Hepatocyte (in vitro differentiated cells): ENCODE measurements at places on chromosomes 6 and 20.
A peak's percentile ranks its signal among the peaks of the same experiment; 100 is the strongest.

DNA sequence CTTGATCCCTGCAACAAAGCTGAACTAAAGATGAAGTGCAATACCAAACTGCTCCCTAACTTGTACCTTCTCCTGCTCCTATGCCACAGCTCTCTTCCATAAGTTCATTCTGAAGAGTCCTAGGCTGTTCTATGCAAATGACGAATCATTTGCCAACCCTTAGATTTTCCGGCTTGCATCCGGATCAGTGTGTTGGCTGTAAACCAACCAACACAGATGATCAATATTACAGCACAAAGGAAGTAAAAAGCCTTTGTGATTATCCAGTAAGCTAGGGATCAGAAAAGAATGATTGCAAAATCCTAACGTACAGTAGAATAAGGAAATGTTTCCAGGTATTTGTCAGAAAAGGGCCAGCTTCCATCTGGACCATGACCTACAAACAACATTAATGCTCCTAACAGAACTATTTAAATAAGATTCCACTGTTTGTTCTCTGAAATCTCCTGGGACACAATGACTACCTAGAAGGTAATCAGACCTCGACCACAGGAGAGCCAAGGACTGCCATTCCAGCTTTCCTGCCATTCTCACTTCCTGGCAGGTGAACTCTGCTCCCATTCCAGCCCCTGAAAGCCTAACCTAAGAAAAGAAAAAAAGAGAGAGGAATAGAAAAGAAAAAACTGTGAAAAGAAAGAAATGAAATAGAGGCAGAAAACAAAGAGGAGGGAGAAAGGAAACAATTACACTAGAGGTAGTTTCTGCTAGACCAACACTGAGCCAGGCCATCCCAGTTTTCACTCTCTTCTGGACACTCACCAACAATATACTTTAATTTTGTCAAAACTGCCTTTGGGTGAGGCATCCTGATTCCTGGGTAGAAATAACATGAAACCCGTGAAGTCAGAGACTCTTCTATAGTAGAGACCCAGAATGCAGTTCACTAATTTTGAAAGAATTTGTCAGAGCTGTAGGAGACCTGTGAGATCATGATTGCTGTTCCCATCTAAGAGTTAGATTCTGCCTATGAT, 19.7 kb downstream of the GMDS start:
- H3K4me1 ChIP-seq = peaks cover 24% of the 10 kb centered on the region
- DNase-seq = peak; percentile 28
- H3K36me3 ChIP-seq = no peaks in the 10 kb centered on the region
- no peak overlapping the region for H3K4me3 ChIP-seq
- H3K27me3 ChIP-seq = no peaks in the 10 kb centered on the region

DNA sequence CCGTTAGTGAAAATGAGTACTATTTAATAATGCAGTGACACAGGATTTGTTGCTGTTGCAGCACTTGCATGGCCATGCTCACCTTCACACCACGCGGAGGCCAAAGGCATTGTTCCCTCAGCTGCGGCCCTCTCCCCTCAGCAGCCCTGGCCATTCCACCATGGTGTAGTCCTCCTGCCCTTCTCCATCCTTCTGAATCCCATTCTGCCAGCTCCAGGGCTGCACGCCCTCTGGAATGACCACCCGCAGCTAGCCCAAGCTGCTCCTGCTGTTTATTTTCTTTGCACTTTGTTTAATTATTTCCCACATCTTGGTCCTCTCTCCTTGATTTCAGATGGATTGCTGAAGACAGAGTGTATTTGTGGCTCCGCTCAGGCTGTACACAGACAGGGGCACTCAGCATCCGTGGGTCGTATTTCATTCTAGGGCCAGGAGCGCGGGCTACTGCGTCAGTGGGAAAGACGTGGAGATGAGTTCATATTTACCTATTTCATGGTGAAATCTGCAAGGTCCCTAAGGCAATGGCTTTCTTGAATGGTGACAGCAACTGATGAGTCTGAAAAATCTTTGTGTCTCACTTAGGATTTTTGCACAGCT, 81.4 kb upstream of the DUSP22 start:
- H3K27me3 ChIP-seq = peaks cover 17% of the 10 kb centered on the region
- DNase-seq = no peak
- no peak overlapping the region for H3K4me3 ChIP-seq
- no peak overlapping the region for H3K27ac ChIP-seq
- H3K4me1 ChIP-seq = no peaks in the 10 kb centered on the region
- H3K36me3 ChIP-seq = no peaks in the 10 kb centered on the region

GRCh38 chr6:26439151-26440125, 866 bp upstream of the BTN3A3 start:
- H3K36me3 ChIP-seq = no peaks in the 10 kb centered on the region
- no peaks in the 10 kb centered on the region for H3K4me1 ChIP-seq
- peak overlapping the region; percentile 71 for H3K27ac ChIP-seq

DNA sequence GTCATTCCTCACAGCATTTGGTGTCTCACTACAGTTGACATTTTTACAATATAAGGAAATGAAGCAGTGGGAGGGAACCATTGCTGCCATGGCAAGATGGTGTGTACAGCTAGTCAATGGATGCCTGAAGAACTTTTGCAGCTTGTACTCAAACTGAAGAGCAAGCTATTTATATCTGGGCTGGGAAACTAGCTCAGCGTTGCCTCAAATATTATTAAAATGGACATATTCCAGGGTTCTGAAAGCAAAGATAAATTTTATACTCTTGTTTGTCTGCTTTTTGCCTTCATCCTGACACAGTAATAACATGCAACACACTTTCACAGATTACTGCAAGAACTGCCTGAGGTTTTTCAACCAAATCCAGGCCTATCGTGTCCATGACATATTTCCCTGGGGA, 156.4 kb upstream of the COL21A1 start:
- no peak for DNase-seq
- H3K27me3 ChIP-seq = no peaks in the 10 kb centered on the region
- peak overlapping the region; percentile 25 for H3K27ac ChIP-seq

DNA sequence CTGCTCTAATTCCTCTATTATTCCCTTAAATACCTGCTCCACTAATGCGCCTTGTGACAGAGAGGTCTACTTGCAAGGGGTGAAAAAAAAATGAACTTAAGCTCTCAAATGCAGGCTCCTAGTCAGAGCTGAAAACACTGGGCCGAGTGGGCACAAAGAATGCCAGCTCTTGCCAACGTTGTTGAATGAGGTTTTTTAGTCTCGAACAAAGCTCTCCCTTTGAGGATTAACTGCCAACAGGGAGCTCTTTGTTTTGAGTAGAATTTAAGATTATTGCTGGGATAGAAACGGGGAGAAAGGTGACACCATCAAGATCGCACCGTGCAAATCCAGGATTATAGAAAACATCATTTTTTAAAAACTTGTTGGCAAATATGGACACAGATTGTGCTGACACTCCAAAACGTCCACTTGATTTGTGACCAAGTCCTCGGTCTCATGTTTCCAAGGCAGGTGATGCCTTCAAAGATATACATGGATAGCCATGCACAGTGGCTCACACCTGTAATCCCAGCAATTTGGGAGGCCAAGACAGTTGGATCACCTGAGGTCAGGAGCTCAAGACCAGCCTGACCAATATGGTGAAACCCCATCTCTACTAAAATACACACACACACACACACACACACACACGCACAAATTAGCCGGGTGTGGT, 163.2 kb downstream of the BMP7 start:
- no peaks in the 10 kb centered on the region for H3K36me3 ChIP-seq
- no peak for DNase-seq
- no peaks in the 10 kb centered on the region for H3K4me1 ChIP-seq
- H3K27ac ChIP-seq = no peak overlapping the region
- no peak overlapping the region for H3K4me3 ChIP-seq
- no peaks in the 10 kb centered on the region for H3K27me3 ChIP-seq

DNA sequence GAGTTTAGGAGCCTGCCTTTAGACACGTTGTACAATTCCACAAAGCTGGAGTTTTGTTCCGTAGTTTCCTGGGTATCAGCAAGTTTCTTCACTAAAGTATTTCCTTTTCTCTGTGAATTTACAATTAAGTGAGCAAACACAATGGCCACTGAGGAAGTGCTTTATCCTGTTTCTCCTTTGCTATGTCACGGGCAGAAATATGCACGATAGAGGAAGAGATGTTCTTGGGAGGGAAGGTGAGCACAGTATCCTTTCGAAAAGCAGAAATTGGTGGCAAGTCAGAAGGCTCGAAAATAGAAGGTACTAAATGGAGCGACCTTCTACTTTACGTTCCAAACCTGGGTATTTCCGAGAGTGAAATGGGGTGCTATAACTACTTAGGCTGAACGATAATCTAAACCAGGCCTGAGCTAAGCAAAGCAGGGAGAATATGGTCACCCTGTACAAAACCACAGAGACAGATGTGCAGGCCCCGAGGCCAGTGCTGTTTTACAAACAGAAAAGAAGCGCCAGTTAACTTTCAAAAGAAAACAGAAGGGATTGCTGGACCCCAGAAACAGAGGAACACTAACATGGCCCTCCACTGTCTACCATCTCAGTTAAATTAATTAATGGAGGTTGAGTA, 259.6 kb downstream of the TBC1D7 start:
- H3K36me3 ChIP-seq = no peaks in the 10 kb centered on the region
- DNase-seq = no peak
- H3K27ac ChIP-seq = peak overlapping the region; percentile 30
- H3K27me3 ChIP-seq = peaks cover 3% of the 10 kb centered on the region
- no peak overlapping the region for H3K4me3 ChIP-seq

DNA sequence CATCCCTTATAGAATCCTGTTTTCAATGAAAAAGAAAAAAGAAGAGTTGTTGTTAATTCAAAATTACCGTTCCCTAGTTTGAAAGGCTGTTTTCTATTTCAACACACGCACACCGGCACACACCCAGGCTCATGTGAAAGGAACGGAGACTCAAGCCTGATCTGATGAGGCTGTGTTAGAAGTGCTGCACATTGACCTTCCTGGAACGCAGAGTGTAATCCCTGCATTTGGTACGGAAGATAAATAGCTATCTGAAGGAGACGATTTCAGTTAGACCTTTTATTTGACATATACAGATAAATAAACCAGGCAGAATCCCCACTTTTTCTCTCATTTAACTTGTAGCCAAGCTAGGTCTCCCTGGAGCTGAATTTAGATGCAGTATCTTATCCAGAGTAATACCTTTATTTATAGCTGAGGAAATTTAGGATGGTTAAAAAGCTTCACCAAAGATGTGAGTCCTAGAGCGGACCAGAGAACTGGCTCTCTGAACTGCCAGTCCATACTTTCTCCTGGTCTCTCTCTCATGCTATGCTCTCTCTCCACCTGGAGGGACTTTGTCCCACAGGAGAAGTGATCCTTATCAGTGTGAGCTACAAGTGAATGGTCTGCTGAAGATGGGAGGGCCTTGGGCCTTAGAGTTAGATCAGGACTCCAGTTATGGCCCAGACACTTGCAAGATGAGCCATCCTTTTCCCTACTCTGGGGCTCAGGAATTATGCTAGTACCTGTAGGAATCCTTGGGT, 30.6 kb downstream of the MAP3K4 start:
- no peak overlapping the region for H3K4me3 ChIP-seq
- H3K27me3 ChIP-seq = no peaks in the 10 kb centered on the region
- DNase-seq = no peak
- peak overlapping the region; percentile 2 for H3K27ac ChIP-seq
- H3K4me1 ChIP-seq = no peaks in the 10 kb centered on the region

DNA sequence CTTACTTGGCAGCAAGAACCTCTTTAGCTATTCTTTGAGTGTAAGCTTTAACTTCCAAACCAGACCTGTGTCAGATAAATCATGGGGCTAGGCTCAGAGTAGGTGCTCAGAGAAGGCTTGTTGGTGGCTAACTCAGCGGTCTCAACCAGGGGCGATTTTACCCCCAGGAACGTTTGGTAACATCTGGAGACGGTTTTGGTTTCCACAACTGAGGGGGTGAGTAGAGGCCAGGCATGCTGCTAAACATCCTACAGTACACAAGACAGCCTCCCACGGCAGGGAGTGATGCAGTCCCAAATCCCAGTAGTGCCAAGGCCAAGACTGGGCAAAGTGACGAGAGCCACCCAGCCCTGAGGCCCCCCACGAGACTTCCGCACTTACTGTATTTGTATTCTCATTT, 59.2 kb downstream of the RAB44 start:
- no peaks in the 10 kb centered on the region for H3K36me3 ChIP-seq
- H3K27me3 ChIP-seq = no peaks in the 10 kb centered on the region
- no peaks in the 10 kb centered on the region for H3K4me1 ChIP-seq
- H3K27ac ChIP-seq = no peak overlapping the region
- DNase-seq = no peak

- H3K4me3 ChIP-seq = peak within 1 kb of the TSS; percentile 88
- H3K36me3 ChIP-seq = no peaks in the 10 kb centered on the region
- peaks cover 55% of the 10 kb centered on the region for H3K27me3 ChIP-seq
- DNase-seq = peak; percentile 64
Measured at GRCh38 chr6:117906958-117907600, at the start of gene SLC35F1. SLC35F1 (plus strand) TSS chr6:117907264.

- no peaks in the 10 kb centered on the region for H3K27me3 ChIP-seq
- no peak overlapping the region for H3K4me3 ChIP-seq
- no peak for DNase-seq
- H3K4me1 ChIP-seq = peaks cover 9% of the 10 kb centered on the region
Measured at GRCh38 chr6:20118892-20119291, 93.4 kb downstream of the MBOAT1 start.

DNA sequence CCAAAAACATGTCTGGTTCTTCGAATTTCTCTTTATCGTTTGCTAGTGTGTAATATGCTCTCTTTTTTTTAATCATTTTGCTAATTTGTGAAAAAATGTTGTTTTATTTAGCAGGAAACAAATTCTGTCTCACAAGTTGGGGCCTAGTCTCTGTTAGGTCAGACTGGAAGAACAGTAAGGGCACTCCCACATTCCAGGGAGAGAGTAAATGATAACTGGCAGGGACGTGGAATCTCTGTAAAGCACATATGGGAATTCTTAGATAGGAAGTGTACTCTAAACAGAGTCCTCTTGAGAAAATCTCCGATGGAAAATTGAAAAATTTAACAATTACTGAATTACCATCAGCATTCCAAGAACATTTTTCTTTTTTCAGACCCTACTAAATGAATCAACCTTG, 16.4 kb upstream of the CCDC28A start:
- H3K27ac ChIP-seq = no peak overlapping the region
- no peak overlapping the region for H3K4me3 ChIP-seq
- no peaks in the 10 kb centered on the region for H3K27me3 ChIP-seq
- H3K4me1 ChIP-seq = peaks cover 6% of the 10 kb centered on the region
- H3K36me3 ChIP-seq = no peaks in the 10 kb centered on the region

GRCh38 chr20:25592135-25592852, 7.0 kb upstream of the NINL start:
- no peaks in the 10 kb centered on the region for H3K4me1 ChIP-seq
- H3K27me3 ChIP-seq = no peaks in the 10 kb centered on the region
- DNase-seq = no peak
- H3K36me3 ChIP-seq = no peaks in the 10 kb centered on the region
- peak overlapping the region; percentile 79 for H3K27ac ChIP-seq
- H3K4me3 ChIP-seq = no peak overlapping the region

DNA sequence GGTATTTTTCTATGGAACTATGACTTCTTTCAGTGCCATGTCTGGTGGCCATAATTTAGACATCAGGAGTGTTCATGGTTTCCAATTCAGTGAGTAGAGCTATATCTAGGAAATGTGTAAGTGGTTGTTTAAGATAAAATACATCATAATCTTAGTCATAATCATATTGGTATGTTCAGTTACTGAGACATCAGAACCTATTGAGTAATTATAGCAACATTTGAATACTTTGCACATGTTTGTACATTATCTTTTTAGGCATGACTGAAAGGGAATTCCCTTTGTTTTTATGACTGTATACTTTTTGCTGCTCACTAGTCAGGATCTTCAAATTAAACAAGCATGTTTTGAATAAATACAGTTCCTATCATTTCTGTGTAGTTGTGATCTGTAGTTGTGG, 64.0 kb downstream of the STXBP5 start:
- H3K27ac ChIP-seq = no peak overlapping the region
- H3K4me1 ChIP-seq = no peaks in the 10 kb centered on the region
- no peaks in the 10 kb centered on the region for H3K36me3 ChIP-seq
- DNase-seq = no peak

- no peak overlapping the region for H3K27ac ChIP-seq
- H3K27me3 ChIP-seq = no peaks in the 10 kb centered on the region
- no peak for DNase-seq
Measured at GRCh38 chr6:163394659-163395058, 19.9 kb upstream of the QKI start.
